Brain microvascular endothelial cell (primary cell): ENCODE measurements at places on chromosomes 12 and 14.
A peak's percentile ranks its signal among the peaks of the same experiment; 100 is the strongest.

DNA sequence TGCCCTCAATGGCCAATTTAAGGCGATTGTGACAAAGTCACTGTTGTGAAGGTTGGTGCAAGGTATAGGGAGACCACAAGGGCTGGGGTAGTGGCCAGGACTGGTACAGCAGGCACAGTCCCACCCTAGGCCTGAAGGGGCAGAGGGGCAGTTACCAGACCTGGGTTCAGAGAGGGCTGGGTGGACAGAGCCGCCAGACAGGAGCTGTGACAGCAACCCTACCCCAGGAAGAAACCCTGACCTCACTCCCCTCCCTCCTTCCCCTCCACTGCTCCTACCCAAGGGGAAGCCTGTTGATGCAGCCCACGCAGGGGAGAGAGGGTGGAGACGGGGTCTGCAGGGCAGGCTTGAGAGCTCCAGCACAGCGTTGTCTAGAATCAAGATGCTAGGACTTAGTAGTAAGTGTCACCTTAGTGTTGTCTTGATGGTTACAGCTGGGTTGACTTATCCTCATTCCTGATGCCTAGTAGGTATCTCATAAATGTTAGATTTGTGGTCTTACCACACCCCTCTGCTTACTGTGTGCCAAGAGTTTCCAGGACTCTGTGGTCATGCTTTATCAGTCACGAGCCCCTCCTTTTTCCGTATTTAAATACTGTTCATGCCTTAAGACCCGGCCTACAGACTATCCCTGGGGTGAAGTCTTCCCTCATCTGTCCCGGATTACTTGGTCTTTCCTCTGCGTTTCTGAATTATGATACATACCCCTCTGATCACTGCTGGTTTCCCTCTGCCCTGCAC, 14.4 kb downstream of the EML1 start:
- no peak for DNase-seq

DNA sequence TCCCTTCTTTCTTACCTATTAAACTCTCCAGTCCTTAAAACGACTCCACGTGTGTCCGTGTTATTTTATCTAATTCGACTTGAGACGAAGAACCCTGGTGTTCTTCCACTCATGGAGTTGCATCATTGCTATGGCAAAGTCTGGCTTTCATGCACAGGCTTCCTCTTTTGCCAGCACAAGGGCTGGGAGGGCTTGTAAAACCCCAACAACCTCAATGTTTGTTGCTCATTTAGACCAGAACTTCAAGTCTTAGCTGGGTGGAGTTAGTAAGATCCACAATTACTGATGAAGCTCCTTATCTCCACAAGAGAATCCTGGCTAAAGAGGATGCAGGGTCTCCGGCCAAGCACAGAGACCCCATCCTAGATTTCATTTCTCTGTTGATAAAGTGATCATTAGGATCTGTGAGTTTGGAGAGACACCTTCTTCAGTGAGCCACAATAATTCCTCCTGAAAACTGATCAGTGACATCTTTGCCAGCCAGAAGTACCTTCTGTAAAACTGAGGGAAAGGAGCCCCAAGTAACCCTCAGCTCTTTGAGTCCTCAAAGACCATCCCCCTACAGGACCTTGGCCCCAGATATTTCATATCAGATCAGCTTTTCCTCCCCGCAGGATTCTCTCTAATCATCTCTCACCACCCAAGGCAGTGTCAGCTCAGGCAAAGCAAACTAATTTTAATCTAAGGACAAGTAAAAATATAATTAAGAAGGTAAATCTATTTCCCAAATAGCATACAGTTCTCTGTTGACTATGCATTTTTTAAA, 514.6 kb downstream of the FUT8 start:
- DNase-seq: no peak

- peak; percentile 65 for DNase-seq
These were observed 747 bp downstream of the IRF2BPL start for GRCh38 chr14:77027538-77028383.

- peak; percentile 27 for DNase-seq
These were observed 15.7 kb downstream of the ANO6 start for GRCh38 chr12:45231515-45232145.

DNA sequence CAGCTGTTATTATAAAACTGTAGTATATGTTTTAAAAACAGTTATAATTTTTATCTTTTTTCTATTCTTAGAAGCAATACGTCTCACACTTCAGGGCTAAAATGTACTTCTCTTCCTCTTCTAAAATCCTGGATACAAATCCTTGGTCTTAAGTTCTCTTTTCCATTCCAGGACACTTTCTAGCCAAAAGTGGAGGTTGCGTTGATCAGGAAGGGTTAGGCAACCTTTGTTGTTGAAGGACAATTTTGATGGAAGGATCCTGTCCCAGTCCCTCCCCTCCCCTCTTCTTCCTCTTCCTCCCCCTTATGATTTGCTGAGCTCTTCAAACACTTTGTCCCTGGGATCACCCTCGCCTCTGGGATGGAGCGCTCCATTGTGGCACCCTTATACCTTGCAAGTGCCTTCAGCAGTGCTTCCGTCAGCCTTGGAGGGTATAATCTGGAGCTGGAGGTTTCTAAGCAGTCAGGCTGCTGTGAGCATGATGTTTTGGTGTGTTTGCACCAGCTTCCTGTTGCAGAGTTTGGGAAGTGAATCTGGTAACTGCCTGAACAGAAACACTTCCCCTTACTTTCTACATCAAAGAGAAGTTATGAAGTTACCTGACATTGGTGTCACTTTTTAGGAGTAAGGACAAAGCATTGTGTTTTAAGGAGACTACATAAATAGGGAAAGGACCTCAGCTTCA, 87.4 kb upstream of the SLC38A2 start:
- DNase-seq: no peak

GRCh38 chr12:34595749-34596733, 573.7 kb downstream of the ALG10 start:
- DNase-seq: no peak

GRCh38 chr14:85531141-85531586, 1.2 kb downstream of the FLRT2 start:
- peak; percentile 74 for DNase-seq

DNA sequence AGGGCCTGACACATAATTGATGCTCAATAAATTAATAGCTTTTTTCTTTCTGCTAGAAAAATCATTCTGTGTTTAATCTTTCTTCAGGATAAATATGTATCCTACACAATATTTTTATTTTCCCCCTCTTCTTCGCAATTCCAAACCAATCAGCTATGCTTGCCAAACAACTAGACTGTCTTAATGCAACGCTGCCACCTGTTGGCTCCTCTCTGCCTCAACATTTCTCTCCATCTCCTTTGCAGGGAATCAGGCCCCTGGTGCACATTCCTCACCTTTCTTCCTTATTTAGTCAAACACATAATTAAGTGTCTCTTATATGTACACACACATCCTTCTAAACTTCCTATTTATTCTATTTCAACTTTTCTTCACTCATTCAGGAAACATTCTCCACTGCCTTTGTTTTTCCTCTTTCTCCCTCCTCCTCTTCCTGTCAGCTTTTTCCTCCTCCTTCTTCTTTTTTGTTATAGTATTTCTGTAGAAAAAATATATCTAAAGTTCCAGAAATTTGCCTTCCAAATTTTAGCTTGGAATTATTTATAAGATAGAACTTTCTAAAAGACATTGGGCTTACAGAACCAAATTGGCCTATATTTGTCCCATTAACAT, 406.0 kb downstream of the PRKD1 start:
- DNase-seq: no peak

DNA sequence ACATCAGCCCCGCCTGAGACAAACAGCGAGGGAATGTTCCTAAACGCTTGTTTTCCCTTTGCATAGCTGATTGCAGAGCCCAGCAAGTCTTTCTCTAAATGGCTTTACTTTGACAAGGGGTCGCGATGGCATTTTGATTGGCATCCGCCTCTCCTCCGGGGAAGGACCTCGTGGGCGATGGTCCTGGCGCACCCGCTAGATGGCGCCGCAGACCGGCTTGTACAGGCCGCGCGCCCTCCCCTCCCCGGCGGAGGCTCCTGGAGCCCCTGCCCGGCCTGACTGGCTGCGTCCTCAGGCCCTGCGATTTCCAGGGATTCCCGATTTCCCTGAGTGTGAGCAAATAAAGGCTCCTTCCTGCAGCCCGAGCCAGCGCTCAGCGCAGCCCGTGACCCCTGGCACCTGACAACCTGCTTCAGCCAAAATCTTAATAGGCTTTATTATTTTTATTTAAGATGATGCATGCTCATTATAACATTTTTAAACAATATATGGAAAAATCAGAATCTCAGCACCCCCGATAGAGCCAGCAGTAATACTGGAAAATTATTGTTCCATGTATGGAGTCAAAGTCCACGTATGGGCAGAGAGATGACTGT, 468.3 kb downstream of the AACS start:
- DNase-seq: no peak

- no peak for DNase-seq
These were observed 460 bp upstream of the SYNE2 start for GRCh38 chr14:63852271-63852816.

GRCh38 chr12:52207895-52208294, 16.1 kb upstream of the KRT80 start:
- no peak for DNase-seq

GRCh38 chr14:93532541-93532940, 101.8 kb downstream of the UNC79 start:
- DNase-seq: no peak

- DNase-seq: peak; percentile 88
These were observed 20.1 kb upstream of the AKAP5 start for GRCh38 chr14:64444984-64445845.

- no peak for DNase-seq
These were observed 127.7 kb upstream of the MAX start for GRCh38 chr14:65229748-65230728.

DNA sequence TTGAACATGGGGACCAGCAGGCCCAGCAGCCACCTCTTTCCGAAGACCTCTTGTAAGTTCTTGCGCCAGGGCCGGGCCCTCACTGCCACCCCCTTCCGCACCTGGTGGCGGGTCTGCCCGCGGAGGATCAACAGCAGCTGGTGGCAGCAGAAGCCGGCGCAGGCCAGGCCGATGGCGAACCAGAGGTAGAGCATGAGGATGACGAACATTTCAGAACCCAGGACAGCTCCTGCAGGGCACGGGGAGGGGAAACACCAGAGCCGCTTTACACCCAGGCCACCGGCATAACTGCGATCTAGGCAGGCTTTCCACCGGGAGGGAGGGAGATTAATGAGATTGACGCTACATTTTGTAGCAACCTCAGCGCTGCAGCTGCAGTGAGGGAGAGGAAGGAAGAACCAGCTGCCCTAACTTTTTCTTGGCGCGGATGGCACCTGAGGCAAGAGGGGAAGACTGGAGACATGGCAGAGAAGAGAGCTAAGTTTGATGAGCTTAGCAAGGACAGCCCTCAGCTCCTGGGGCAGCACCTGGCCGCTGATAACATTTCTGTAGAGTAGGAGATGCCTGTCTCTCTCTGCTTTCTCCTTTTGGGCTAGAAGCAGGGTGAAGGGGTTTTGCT, 7.8 kb downstream of the ZDHHC22 start:
- peak; percentile 60 for DNase-seq

- DNase-seq: no peak
These were observed 58.1 kb upstream of the GRIP1 start for GRCh38 chr12:66736931-66737330.

DNA sequence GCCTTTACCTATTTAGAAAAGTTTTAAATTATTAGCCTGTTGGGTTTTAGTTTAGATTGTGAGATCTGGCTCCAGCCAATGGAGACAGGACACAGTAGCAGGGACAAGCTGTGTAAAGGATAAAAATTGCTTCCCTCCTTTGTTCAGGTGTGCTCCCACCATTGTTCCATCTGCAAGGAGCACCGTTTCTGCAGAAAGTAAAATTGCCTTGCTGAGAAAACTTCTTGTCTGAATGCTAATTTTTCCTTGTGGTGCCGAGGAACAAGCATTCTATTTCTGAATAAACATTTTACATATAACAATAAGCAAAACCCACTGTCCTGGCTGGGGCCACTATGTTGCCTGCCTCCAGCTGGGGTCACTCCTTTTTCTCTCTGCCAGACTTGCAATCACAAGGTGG, 72.7 kb upstream of the ZFP36L1 start:
- DNase-seq: no peak

GRCh38 chr12:120013659-120014380, 24.8 kb downstream of the BICDL1 start:
- DNase-seq: no peak

DNA sequence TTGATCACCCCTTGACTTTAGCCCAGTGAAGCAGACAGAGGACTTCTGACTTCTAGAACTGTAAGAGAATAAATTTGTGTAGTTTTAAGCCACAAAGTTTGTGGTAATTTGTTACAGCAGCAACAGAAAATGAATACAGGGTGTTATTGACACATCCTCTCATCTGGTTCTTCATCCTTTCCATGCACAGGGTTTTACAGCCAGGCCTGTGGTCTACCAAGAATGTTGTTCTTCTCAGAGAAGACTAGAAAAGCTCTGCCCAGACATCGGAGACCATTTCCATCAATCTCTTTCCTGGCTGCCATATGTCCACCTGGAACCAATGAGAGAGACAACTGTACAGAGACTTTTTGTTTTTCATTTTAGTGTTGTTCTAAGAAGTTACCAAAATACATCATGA, 308.2 kb upstream of the AMIGO2 start:
- DNase-seq: no peak

DNA sequence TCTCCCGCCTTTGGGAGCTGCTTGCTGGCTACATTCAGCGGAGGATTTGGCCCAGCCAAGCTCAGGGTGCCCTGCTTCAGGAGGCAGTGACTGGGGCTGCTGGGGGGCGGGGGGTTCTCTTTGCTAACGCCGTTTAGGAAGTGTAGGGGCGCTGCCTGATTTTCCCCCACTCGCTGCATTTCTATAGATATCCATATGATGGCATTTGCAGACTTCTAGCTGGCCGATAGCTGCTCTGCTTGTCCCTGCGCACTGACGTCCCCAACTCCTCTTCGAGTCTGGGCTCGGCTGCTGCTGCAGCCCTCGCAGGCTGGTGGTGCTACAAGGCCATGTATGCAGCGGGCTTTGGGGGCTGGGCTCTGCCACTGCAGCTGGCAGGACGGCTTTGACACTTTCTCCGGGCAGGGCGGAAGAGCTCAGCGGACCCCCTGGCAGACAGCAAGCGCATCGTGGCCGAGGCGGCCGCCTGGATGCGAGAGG, 3.1 kb downstream of the LRFN5 start:
- no peak for DNase-seq

GRCh38 chr14:22987291-22987690, 4.9 kb upstream of the AJUBA start:
- no peak for DNase-seq

- DNase-seq: peak; percentile 34
These were observed 1.1 kb upstream of the RPL41 start for GRCh38 chr12:56115329-56115728.

DNA sequence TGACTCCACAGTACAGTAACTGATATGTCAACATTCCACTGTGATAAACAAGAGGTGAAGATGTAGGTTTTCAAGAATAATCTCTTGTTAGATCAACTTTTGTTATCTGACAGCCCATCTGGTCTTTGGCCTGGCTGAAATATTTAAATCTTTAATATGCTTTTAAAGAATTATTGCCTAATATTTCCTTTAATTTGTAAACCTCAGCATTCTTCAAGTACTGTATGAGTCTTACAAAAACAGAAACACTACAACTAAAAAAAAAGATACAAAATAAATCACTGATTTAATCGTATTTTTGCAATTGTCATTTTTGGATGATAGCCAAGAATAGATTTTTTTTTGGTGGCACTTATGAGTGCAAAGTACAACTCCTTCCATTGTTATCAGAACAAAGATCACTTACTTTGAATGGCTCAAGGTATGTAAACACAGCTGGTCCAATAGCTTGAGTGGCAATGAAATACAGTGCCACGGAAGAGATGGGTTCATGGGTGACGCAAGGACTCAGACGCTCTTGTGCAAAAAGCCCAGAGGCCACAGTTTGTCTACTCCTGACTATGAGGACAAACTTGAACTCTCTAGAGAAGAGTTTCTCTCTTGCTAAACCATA, 109.5 kb downstream of the PAX9 start:
- DNase-seq: no peak
